Stimulated activated CD4-positive, alpha-beta T cell treated with anti-CD3 and anti-CD28 coated beads, TNF-alpha, amount 100 ng/mL, for 1 hour (primary cell): ENCODE measurements at places on chromosomes 13 and 19.
A peak's percentile ranks its signal among the peaks of the same experiment; 100 is the strongest.

GRCh38 chr19:18160971-18161635 is 8.1 kb downstream of the PIK3R2 start:
- DNase-seq, result peak; percentile 79

DNA sequence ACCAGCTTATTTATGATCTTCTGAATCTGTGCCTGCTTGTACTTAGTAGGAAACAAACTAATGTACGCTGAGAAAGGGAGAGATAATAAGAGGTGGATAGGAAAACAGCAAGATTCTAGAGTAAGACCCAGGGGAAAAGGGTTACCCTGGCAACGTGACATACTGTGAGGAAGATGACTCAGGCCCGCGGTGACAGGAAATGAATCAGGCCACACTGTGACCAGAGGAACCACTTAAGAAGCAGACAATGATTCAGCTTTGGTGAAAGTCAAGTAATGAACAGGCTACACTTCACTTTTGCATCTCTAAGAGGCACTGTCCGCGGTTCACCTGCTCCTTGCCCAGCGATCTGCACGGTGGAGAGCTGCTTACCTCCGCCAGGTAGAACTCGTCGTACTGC is 158.2 kb downstream of the NALCN start:
- DNase-seq, result no peak

DNA sequence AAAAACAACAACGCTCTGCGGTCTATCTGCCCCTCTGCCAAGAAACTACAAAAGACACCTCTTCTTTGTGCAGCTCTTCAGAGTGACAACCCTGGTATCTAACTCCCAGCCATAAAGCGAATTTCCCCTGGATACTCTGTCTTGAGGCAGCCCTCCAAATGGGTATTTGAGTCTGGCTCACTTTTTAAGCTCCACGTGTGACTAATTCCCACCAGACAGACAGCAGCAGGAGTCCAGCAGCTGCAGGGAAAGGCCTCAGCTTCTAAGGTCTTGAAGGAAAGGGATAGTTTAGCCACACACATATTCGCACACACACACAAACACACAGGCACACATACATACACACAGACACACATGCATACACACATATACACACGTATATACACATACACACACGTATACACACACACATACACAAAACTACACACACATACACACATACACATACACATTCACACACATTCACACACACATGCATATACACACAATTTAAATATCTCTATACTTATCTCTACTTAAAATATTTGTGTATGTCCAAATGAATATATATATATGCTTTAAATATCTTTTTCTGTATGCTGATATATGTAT is 188.8 kb downstream of the TSHZ3 start:
- no peak for DNase-seq

- DNase-seq, result no peak
These were observed 176.2 kb downstream of the RFC3 start for GRCh38 chr13:33994198-33994597.

- DNase-seq, result no peak
These were observed 999.1 kb upstream of the ATXN8OS start for GRCh38 chr13:69108486-69108885.

GRCh38 chr13:109892101-109892500 is 105.7 kb upstream of the IRS2 start:
- no peak for DNase-seq
